CD4-positive, alpha-beta T cell treated with Interleukin-6 at 100 ng/mL for 8 hours (primary cell): ENCODE measurements at places on chromosomes 11 and 22.
A peak's percentile ranks its signal among the peaks of the same experiment; 100 is the strongest.

GRCh38 chr22:30873086-30873650 is 95.4 kb downstream of the MORC2 start:
- no peak for DNase-seq

DNA sequence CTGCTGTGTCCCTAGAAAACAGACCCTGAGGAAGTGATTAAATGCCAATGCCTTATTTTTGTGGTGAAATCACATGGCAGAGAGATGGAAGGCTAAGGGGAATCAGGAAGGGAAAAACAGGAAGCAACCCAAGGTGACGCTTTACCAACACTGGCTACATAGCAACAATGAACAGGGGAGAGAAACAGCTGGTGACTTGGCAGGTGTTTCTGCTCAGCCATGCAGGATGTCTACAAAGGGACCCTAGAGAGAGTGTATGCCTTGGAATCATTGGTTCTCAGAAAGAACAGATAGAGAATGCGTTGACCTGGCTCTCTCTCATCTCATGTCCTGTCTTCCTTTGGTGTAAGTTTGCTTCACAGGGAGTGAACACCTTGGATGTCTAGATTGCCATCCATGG is 911.9 kb downstream of the OPCML start:
- DNase-seq: no peak

GRCh38 chr11:64767344-64768299 is 7.8 kb upstream of the PYGM start:
- peak; percentile 79 for DNase-seq

DNA sequence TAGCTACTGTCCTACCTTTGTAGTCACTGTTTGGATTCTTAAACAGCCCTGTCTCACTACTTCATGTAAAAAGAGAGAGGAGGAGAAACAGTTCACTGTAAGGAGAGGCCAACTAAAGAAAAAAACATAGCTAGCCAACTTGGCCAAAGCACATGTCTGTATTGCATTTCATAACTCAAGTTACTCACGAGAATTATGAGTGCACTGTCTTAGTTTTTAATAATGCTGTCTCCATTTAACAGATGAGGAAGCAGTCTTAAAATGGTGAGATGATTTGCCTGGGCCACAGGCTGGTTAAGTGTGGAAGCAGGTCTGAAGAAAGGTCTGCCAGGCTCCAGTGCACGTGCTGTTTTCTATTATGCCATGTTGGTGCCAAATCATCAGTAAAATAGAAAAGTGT is 104.5 kb downstream of the UVRAG start:
- no peak for DNase-seq

- DNase-seq: no peak
Measured at GRCh38 chr11:61921446-61921845, 4.1 kb upstream of the RAB3IL1 start.

DNA sequence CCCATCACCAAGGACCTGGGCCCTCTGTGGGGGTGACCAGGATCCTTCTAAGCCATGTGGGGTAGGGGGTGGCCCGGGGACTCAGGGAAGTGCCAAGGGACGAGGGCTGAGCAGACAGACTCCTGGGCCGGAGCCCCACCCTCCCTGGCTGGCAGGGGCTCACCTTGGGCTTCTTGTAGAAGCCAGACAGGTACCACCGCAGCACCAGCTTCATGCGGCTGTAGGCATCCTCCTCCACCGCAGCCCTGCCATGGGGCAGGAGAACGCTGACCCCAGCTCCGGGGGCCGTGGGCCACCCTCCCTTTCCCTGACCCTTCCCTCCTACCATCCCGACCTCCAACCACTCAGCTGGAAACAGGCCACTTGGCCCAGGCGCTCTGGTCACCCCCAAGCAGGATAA is 45.9 kb upstream of the CARS1 start:
- no peak for DNase-seq

GRCh38 chr11:18707811-18708340 is 9.3 kb downstream of the TMEM86A start:
- DNase-seq: no peak

- DNase-seq: no peak
Measured at GRCh38 chr11:128533472-128533871, 53.9 kb downstream of the ETS1 start.
